ENCODE measurements at places on chromosomes 1 and 21.
A peak's percentile ranks its signal among the peaks of the same experiment; 100 is the strongest.

DNA sequence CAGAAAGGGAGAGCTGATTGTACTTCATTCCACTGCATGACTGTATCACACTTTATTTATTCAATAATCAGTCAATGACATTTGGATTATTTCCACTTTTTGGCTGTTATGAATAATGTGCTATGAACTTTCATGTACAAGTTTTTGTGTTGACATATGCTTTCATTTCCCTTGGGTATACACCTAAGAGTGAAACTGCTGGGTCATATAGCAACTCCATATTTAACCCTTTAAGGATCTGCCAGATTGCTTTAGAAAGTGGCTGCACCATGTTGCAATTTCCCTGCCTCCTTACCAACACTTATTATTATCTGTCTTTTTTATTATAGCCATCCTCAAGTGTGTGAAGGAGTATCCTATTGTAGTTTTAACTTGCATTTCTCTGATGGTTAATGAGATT, 108.8 kb upstream of the KCNK1 start:
- no peak for DNase-seq

DNA sequence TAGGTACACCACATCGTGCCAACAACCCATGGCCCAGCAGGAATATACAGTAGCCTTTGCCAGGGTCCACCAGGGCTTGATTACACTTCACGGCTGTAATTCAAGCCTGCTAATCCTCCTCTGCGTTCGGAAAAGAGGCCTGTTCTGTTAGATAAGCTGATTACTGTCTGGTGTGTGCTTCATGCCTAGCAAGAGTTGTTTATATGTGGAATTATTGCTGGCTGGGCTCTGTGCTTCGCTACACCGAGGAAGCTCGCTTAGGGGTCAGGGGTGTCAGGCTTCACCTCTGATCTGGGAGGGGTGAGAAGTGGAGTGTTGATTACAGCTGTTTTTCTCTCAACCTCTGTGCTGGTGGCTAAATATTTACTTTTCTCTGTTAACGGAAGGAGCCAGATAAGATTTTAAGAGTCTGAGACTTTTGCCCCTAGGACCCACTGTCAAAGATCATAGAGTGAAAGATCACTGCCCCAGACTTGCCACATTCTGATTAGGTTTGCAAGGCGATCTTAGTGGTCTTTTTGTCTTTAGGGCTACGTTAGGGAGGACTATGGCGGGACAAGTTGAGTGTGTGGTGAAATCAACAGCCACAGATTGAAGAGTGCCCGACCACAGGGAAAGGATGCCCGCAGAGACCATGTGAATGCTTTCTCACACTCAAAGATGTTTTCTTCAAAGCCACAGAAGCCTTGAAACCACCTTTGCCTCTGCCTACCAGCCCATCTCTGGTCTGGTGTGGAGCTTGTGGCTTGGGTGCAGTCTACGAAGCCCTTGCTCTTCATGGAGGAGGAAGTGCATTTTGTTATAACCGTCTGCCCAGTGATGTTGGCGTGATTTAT, 216.1 kb downstream of the PBX1 start:
- DNase-seq, result peak; percentile 72

- DNase-seq, result no peak
Observed at GRCh38 chr21:36966821-36967768, 626 bp upstream of the HLCS start.

DNA sequence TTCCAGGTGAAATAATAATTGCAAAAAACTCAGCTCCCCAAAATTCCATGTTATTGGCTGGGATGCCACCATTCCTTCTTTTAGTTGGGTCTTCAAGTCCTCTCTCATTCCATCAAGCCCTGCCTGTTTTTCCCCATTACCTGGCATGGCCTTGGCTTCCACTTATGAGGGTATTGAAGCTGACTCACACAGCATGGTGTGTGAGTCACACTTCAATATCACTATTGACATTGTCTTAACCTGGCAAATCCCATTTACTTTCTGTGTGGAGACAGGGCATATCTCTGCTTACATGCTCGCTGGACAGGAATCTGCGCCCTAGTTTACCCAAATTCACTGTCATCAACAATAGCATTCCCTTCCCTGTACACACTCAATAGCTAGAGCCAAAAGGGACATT, 1806.8 kb downstream of the BRINP3 start:
- DNase-seq, result no peak

- DNase-seq, result no peak
Observed at GRCh38 chr21:44919913-44920693, 596 bp downstream of the ITGB2 start.

GRCh38 chr1:2425892-2426291, 13.5 kb upstream of the PEX10 start:
- DNase-seq, result no peak

DNA sequence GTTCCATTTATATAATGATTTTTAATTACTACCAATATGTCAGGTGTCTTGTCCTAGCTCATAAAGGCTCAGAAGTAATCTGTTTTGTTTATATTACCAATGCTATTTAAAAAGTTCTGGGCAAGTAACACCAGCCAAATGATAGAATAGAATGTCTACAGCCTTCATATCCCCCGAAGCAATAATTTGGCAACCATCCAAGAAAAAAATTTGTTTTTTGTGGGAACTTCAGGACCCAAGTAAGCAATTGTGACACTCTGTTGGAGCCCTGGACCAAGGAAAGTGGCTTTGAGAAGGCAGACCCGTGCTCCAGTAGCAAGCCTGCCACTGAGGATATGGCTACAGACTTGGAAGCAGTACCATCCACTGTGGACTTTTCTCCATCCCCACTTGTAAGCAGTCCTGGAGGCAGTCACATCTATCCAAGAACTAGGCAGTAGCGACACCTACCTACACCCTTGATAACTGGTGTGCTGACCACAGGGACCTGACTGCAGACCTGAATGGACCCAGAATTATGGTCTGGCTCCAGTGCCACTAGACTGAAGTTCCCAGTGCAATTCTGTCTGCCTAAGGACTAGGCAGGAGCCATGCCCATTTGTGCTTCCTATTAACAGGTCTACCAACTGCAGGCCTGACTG, 870.7 kb upstream of the ADGRL2 start:
- DNase-seq, result no peak

DNA sequence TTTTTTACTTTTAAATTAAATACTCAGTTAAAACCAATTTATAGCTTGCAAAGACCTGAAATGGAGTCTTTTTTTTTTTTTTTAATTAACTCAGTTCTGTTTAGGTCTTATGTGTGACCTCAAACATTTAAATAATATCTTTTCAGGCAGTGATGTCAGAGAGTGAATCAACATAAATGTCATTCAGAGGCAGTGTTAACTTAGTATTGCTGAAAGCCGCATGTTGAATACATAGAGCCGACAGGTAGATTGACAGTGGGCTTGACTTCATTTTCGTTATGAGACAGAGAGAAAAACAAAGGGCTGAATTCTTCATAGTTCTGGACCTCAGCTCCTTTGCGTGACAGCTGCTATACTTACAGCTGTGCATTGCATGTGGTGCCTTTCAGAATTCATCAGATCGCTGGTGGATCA, 51.5 kb downstream of the PRDM2 start:
- DNase-seq, result no peak

DNA sequence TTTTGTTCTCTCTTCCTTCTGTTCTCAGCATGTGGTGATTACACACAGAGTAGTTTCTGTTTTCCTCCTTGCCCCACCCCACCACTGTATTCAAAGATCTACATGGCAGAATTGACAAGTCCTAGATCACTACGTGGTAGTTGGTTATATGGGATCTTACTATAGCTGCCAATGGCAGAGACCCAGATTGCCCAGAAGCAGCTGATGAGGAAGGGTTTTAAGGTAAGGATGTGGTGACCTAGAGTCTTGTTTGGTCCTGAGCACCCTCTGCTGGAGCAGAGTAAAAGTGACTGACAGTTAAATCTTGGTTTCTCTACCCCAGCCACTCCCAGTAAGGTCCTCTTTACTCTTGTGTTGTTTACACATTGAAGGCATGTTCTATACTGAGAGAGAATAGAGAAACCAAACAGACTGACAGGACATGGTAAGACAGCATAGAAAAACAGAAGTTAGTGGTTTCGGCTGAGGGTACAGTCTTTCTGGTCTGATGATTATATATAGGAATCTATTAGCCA, 22.8 kb upstream of the STRIP1 start:
- DNase-seq, result no peak

GRCh38 chr1:198529414-198529813, 11.1 kb downstream of the ATP6V1G3 start:
- no peak for DNase-seq

GRCh38 chr1:246513041-246513440, 6.0 kb upstream of the SMYD3 start:
- DNase-seq, result no peak

GRCh38 chr1:52385376-52385775, 18.8 kb downstream of the ORC1 start:
- DNase-seq, result no peak

- DNase-seq, result no peak
Observed at GRCh38 chr1:52166996-52167753, 25.3 kb downstream of the ZFYVE9 start.

GRCh38 chr1:155967341-155968050, 10.9 kb downstream of the ARHGEF2 start:
- no peak for DNase-seq

- DNase-seq, result no peak
Observed at GRCh38 chr1:66388913-66389312, 145.0 kb upstream of the SGIP1 start.

- DNase-seq, result no peak
Observed at GRCh38 chr1:201418461-201418860, 3.1 kb downstream of the TNNI1 start.

- DNase-seq, result no peak
Observed at GRCh38 chr1:156376958-156377919, 8.2 kb downstream of the RHBG start.

GRCh38 chr1:94899756-94900155, 27.2 kb downstream of the CNN3 start:
- DNase-seq, result no peak

DNA sequence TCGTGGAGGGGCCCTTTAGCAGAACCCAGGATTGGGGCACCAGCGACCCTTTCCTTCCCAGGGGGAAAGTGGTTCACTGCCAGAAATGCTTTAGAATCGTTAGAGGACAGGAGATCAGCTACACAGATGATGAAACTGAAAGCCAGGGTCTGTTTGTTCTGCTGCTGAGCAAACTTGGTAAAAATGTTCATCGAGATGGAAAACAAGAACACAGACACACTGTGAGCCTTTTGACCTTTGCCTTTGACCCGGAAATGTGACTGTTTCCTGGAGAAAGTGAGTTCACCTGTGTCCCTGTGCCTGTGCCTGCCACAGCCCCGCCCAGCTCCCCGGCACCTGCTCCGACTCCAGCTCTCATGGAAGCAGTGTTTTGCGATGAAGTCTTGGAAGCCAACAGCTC, 234.3 kb downstream of the CAMTA1 start:
- no peak for DNase-seq

- no peak for DNase-seq
Observed at GRCh38 chr1:118188411-118188810, 3.4 kb upstream of the SPAG17 start.

DNA sequence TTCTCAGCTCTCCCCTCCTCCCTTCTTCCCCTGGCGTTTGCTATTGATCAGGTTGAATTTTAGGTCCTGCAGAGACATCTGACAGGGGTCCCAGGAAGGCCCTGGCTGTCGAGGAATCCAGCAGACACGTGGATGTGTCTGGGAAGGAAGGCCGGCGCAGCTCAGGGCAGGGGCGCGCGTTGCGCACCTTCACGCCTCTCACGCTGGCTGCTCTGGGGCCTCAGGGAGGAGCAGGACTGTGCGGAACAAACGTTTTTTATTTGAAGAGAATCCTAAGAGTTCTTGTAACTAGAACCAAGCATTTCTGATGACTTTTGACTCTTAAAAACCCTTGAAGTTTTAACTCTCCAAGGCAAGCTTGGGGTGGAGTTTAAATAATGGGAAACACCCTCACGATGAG, 54.2 kb downstream of the SLC37A1 start:
- DNase-seq, result no peak

DNA sequence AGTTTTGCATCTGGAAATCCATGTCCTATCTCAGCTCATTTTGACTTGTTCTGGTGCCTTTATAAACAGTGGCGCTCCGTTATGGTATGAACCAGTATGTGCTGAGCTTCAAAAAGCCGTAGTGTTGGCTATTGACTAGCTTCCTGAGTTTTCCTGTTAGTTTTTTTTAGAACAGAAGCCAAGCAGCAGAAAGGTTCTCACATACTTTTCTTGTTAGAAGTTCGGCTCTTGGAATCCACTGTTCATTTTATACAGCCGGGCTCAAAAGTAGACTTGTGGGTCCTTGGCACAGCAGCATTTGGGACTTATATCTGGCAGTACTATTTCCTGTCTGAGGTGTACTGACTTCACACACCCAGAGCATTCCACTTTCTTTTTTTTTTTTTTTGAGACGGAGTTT, 63.8 kb downstream of the TBCE start:
- DNase-seq, result no peak

- no peak for DNase-seq
Observed at GRCh38 chr1:75308365-75308764, 174.2 kb downstream of the LHX8 start.

GRCh38 chr1:245800901-245801605, 646.3 kb downstream of the KIF26B start:
- no peak for DNase-seq

DNA sequence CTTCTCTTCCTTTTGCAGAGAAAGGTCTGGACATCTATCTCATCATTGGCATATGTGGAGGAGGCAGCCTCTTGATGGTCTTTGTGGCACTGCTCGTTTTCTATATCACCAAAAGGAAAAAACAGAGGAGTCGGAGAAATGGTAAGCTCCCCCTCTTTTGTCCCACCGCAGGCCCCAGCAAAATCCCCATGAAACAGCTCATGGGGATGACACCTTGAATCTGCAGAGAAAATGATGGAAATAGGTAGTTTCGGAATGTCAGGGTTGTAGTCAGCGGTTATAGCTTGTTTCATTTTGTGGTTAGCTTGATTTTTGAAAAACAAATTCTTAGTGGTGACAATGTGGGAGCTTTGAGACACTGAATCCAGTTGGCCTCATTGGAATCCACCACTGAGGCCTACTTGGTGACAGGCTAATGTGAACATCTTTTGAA, 10.3 kb downstream of the CD2 start:
- DNase-seq, result no peak

DNA sequence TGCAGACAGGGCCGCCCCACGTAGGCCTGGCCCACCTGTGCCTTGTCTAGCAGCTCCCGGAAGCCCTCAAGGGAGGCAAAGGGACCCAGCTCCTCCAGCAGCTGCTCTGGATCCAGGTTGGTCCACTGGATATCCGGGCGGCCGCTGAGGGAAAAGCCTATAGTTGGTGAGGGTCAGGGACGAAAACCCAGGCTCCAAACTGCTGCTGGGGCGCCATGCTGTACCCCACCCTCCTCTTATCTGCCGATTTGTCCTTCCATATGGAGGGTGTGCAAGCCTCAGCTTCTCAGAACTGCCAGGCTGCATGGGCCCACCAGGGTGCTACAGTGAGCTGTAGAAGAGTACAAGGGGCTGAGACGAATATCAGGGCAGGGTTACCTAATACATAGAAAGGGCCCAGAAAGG, 12.2 kb downstream of the PTCH2 start:
- no peak for DNase-seq

- DNase-seq, result no peak
Observed at GRCh38 chr1:98766255-98766654, 104.7 kb downstream of the SNX7 start.

DNA sequence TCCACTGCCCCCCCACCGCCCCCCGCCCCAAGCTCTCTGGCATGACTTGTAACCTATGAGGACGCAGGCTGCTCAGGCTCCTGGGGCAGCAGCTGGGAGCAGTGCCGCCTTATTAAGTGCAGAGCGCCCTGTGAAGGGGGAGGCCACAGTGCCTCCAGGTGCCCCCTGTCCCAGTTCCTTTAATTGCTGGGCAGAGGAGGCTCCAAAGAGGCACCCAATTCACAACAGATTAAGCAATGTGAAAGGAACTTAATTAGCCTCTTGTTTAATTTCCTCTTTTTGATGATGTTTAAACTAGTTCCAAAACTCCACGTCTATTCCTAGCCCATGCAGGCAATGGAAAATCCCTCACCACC, 3.0 kb downstream of the RXFP4 start:
- DNase-seq, result no peak
